ENCODE measurements at places on chromosomes 2 and 18.

DNA sequence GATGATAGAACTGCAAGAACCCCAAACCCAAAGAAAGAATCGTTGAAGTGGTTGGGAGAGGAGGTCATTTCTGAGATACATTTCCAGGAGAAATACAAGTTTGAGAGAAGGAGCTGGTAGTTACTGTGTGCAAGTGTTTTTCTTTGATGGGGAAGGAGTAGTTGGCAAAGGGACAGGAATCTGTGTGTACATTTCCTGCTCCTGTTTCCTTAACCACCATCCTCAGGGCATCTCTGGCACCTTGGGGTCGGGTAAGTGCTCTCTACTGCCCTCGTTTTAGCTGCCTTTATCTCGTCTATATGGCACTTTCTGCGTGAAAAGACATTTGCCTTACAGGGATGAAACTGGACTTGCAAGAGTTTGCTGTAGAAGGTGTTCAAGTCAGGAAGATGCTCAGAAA is 27.3 kb downstream of the CDC42EP3 start:
- no peak for DNase-seq

DNA sequence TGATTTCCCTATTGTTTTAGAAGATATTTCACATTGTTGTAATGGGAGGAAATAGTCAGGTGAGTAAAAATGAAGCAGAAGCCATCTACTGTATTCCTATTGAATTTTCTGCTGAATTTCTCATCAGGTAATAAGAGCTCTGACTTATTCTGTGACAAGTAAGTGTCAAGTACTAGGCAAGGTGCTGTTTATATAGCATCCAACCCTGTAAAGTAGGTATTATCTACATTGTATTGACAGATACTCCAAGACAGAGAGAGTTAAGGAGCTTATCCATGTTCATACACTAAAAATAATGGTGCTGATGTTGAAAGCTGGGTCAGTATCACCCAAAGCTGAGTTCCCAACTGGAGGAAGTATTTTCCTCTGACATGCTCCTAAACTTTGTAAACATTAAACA is 106.0 kb downstream of the KCNJ3 start:
- DNase-seq, result no peak

DNA sequence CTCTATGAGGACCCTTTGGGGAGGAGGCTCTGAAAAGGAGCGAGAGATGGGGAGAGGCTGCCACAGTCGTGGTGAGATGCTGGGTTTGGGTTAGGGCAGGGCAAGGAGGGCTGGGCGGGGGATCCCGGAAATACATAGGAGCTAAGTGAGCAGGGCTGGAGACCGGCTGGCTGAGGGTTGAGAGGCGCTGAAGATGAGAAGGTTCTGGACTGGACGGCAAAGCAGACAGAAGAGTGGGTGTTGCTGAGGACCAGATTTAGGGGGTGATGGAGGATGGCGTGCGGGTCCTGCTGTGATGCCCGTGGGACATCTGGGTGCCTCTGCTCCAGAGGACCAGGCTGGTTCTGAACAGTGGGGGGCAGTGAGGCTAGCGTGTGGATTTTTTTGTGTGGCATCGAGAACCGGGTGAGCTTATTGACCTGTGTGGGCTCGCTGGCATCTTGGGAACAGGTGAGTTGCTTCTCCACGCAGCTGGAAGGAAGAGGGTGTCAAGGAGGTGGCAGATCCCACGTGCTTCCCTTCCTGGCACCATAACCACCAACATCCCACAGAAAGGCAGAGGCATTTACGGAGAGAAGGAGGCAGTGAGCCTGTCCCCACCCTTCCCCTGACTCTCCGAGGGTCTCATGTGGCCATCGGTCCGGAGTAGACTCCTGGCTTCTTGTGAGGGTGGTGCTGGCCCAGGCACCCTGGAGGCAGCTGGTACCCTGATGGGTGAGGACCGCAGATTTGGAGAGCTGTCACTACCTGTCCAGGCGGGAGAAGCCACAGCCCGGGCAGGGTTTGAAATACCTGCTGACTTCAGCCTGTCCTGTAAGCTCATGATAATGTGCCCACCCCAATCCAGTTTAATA is 70.3 kb downstream of the ASB1 start:
- no peak for DNase-seq

- no peak for DNase-seq
Measured at GRCh38 chr2:216292475-216292874, 79.8 kb downstream of the MARCHF4 start.

DNA sequence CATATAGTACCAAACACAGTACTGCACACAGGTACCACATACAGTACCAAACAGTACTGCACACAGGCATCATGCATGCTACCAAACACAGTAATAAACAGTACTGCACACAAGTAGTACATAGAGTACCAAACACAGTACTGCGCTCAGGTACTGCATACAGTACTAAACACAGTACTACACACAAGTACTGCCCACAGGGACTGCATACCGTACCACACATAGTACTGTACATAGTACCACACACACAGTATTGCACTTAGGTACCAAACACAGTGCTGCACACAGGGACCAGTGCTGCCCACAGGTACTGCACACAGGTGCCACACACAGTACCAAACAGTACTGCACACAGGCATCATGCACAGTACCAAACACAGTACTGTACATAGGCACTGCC is 74.9 kb downstream of the ZNF236 start:
- DNase-seq, result no peak

DNA sequence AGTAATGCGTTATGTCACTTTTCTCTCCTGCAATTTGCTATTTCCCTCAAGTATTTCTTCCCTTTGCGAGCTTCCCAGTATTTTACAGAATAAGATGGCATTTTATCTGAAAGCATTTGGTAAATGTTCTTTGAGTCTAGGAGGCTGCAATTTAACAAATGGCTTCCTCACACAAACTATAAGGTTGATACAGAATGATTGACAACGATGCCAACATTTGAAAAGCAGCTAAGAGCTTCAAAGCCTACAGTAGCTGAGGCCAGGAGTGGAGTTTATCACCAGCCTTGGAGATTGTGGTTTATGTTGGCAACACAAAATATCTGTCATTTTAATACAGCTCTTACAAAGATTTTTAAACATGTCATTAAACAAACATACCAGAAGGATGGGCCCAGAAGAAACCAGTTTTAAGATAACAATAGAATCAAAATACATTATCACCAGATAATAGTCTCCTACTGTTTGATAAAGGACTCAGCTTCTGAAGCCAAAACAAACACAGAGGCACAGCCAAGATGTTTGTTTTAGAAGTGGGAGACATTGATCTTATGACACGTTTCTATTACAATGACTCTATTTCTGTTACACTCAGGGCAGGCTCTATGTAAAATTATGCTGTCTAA is 711.4 kb upstream of the ACVR2A start:
- DNase-seq, result no peak

DNA sequence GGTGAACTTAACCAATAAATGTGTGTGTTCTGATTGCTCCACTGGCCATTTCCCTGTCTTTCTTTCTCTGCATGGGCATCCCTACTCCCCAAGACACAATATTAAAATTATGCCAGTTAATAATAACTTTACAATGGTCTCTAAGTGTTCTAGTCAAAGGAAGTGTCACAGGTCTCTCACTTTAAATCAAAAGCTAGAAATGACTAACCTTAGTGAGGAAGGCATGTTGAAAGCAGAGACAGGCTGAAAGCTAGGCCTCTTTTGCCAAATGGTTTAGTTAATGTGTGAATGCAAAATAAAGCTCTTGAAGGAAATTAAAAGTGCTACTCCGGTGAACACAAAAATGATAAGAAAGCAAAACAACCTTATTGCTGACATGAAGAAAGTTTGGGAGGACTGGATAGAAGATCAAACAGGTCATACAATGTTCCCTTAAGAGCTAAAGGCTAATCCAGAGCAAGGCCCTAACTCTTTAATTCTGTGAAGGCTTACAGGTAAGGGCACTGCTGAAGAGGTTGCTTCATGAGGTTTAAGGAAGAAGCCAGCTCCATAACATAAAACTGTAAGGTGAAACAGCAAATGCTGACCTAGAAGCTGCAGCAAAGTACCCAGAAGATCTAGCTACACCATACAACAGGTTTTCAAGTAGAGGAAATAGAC is 44.0 kb upstream of the ARHGAP15 start:
- DNase-seq, result no peak

DNA sequence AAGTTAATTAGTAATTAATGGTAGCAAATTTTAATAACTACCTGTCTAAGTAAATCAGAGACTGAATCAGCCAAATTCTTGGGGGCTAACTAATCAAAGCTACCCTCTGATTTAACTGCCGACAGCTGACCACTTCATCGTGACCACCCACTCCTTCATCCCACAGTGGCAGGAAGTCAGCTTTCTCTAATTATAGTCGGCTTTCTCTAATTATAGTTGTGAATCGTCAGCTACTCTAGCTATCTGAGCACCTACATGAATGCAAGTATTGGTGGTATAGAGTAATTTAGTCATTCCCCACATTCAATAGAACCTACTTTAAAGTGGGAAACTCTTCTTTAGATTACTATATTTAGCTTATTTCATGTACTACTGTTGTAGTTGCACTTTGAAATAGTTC is 185.5 kb downstream of the PTGR3 start:
- DNase-seq, result no peak

GRCh38 chr2:147659051-147659450 is 185.8 kb upstream of the ACVR2A start:
- no peak for DNase-seq

- no peak for DNase-seq
Measured at GRCh38 chr2:40094451-40094850, 315.4 kb upstream of the THUMPD2 start.

- DNase-seq, result peak; percentile 42
Measured at GRCh38 chr2:70647873-70648481, 94.4 kb upstream of the TGFA start.

DNA sequence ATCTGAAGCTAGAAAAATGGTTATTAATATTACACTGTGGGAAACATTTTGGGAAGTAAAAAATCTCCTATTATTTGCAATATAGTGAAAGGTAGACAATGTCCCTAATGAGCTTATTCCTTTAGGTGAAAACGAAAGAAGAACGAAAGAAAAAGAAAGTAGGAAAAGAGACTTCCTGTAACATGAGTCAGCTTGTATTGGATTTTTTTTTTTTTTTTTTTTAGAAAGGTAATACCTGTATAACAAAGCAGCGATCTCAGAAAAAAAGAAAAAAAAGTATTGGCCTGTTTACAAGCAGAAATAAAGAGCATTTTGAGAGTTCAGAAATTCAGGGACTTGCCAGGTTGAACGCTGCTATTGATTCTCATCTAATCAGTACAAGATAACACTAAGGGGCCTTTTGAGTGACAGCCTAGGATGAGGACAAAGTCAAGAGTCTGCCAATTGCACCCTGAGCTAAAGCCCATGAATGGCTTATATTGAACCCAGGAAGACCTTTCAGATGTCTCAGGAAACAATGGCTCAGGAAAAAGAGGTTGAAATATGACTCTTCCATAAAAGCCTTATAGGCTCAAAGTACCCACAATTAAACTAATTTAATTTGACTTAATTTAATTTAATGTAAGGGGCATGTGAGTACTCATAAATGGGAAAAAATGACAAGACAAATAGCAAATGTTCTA is 615.6 kb upstream of the CDH2 start:
- no peak for DNase-seq

- DNase-seq, result no peak
Measured at GRCh38 chr2:88481691-88482336, 29.3 kb upstream of the FOXI3 start.

- DNase-seq, result no peak
Measured at GRCh38 chr2:42809131-42809818, 16.9 kb upstream of the HAAO start.

DNA sequence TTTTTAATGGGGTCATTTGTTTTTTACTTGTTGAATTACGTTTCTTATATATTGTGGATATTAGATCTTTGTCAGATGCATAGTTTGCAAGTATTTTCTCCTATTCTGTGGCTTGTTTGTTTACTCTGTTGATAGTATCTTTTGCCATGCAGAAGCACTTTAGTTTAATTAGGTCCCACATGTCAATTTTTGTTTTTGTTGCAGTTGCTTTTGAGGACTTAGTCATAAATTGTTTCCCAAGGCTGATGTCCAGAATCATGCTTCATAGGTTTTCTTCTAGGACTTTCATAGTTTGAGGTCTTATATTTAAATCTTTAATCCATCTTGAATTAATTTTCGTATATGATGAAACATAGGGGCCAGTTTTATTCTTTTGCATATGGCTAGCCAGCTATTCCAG is 13.2 kb downstream of the PIKFYVE start:
- no peak for DNase-seq

DNA sequence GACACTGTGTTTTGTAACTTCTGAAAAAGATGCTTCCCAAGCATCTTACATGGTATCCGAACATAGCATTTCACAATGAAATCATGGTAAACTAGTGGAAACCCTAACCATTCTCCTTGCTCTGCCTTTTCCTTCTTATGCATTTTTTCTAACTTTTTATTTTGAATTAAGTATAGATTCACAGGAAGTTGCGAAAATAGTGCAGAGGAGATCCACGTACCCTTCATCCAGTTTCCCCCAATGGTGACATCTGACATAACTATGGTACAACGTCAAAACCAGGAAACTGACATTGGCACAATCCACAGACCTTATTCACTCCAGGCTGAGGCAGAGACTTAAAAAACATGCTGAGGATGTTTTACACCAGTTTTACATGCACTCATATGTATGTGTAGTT is 38.3 kb downstream of the AAK1 start:
- no peak for DNase-seq

- no peak for DNase-seq
Measured at GRCh38 chr2:19158211-19158610, 200.2 kb downstream of the OSR1 start.

DNA sequence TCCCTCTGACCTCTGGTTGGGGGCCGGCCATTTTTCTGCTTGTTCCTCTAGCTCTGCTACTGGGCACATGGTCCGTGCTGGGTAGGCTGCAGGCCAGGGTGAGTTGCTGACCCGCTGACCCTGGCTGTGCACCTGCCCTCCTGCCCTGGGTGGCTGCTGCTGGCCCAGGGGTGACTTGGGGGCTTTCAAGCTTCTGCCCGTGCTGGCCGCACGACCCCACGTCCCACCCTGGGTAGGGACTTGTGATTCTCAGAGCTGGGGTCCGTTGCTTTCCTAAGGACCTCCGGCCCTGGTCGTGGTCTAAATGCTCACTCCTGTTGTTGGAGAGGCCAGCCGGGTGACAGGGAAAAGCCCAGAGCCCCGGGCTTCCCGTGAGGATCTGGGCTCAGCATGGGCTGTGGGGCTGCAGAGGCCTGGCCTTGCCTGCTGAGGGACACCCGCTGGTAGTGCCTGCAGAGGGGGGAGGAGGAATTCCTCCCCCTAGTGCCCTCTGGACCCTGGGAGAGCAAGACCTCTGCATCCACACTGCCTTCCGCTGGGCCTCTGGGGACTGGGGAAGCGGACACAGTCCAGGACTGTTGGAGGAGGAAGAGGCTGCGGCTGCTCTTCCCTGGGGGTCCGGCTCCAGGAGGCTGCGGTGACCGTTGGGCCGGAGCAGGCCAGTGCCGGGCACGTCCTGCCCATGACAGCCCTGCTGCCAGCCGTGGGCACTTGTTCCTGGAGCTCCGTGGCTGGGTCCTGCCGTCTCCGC is 6.3 kb upstream of the GAL3ST2 start:
- peak; percentile 84 for DNase-seq

GRCh38 chr2:237895544-237896506 is 36.4 kb downstream of the RAMP1 start:
- no peak for DNase-seq

- DNase-seq, result no peak
Measured at GRCh38 chr2:117232305-117232704, 582.2 kb upstream of the DDX18 start.

GRCh38 chr2:36967236-36967876 is 1.0 kb upstream of the STRN start:
- DNase-seq, result peak; percentile 23

GRCh38 chr18:48038636-48039035 is 108.2 kb upstream of the SMAD2 start:
- no peak for DNase-seq
